ENCODE measurements at places on chromosomes 6 and 20.

- DNase-seq, result no peak
Observed at GRCh38 chr20:58228484-58229197, at the start of gene ANKRD60. TSS of gene ANKRD60 (minus strand) at chr20:58228653. CDS start at chr20:58228653, 0 bp downstream.

- no peak for DNase-seq
Observed at GRCh38 chr6:7697820-7698623, 27.9 kb upstream of the BMP6 start.

DNA sequence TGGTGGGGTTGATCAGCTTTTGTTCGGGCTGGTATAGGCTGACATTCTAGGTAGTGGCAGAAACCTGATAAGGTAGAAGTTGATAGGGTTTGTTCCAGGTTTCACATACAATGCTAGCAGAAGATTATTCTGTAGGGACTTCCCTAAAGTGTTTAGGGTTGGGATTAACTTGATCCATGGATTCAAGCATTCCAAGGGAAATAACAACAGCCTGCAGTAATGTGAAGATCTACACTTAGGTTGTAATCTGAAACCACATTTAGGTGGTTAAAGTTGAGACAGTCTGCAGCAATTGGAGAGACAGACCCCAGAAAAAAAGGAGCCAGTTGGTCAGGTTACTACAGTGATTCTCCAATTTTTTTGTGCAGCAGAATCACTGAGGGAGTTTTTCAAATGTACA, 56.1 kb downstream of the GJA1 start:
- DNase-seq, result no peak

GRCh38 chr6:16391451-16391912, 153.1 kb downstream of the GMPR start:
- DNase-seq, result no peak

DNA sequence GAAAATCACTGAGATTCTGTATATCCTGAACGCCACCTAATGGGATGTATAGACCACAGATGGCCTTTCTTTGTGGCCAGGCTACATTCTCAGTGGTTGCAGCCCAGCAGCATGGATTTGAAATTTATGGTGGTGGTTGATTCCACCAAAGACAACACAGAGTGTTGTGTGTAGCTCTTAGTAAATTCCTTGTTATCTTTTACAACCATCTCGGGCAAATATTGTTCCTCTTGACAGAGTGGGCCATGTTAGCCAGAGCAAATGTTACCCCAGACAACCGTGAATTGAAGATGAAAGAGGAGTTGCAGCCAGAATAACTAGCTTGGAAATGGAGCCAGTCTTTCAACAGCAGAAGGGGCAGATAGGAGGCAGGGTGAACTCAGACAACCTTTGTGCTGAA, 39.5 kb downstream of the SLC24A3 start:
- no peak for DNase-seq

DNA sequence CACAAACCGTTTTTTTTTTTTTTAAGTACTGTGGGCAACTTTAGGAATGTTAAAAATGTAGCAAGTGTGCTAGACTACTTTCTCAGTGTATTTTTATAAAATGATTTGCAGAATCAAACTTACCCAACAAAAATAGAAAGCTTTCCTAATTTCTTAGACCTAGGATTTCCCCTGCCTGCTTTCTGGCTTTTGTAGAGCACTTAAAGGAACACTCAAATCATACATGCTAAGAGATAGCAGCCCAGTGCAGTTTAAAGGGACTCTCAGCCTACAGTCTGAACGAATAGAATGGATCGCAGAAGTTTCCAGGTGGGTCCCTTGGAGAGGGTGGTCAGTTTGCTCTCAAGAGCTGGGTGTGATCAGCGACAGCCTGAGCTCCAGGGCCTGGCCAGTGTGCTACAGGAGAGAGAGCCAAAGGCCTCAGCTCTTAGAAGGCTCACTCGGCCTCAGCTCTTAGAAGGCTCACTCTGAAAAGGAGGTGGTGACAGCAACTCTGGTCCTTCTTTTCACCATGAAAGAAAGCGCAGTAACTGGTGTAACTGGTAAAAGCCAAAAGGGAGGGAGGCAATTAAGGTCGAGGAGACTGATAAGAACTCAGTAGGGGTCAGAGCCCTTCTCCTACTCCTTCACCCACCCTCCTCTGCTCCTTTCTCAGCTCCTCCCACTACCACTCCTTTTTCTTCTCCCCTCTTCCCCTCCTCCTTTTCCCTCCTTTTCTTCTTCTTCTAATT, 142.4 kb downstream of the ZFP64 start:
- no peak for DNase-seq

- DNase-seq, result peak; percentile 27
Observed at GRCh38 chr6:116217069-116217468, 36.8 kb downstream of the TSPYL4 start.

- DNase-seq, result no peak
Observed at GRCh38 chr6:6753301-6753700, 164.8 kb downstream of the LY86 start.

DNA sequence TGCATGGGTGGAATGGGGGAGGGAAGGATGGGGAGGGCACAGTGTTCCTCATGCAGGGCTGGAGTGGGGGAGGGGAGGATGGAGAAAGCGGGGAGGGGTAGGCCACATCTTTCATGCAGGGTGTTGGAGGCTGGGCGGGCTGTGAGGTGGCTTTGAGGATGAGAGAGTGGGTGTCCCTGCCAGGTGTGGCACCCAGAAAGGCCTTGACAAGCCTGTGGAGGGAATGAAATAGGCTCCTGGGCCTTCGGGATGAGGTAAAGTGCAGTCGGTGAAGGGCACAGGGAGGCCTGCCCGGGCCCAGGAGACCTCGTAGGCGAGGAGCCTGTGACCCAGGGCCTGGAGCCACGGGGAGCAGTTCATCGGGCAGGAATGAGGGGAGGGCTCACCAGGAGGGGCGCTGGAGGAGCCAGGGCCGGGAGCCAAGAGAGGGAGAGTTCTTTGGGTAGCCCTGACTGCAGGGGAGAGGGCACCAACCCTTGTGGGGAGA, 7.6 kb downstream of the CEBPB start:
- DNase-seq, result no peak

DNA sequence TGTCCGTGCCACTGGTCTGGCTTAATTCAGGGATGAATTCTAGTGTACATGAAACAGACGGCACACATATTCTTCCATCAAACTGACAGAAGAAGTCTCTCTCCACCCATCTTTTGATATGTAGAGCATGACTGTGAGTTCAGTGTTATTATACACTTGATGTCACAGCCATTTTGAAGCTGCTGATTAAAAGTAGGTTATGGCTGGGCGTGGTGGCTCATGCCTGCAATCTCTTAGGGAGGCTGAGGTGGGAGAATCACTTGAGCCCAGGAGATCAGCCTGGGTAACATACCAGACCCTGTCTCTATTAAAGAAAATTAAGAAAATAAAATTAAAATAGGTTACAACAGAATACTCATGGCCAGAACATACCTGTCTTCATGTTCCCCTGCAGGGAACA, 20.7 kb downstream of the C6orf15 start:
- DNase-seq, result no peak

- peak; percentile 93 for DNase-seq
Observed at GRCh38 chr20:37316116-37316774, 26.8 kb downstream of the MANBAL start.

GRCh38 chr6:16711546-16712254, 49.6 kb downstream of the ATXN1 start:
- no peak for DNase-seq

DNA sequence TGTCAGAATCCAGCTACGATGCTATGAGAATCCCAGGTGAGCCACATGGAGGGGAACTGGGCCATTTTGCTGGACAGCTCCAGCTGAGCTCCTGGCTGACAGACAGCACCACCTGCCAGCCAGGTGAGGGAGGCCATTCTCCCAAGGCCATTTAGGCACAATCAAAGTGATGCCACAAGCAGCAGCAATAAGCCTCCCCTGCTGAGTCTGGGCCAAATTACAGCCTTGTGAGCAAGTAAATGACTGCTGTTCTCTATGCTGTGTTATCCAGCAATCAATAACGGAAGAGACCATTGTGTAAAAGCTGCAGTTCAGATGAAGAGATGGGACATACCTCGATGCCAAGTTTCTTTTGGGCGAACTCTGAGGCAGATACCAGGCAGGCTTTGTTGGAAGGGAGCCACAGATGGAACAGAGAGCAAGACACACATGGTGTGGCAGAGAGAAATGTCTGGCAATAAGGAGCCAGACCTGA, 14.0 kb upstream of the SCGN start:
- DNase-seq, result no peak

DNA sequence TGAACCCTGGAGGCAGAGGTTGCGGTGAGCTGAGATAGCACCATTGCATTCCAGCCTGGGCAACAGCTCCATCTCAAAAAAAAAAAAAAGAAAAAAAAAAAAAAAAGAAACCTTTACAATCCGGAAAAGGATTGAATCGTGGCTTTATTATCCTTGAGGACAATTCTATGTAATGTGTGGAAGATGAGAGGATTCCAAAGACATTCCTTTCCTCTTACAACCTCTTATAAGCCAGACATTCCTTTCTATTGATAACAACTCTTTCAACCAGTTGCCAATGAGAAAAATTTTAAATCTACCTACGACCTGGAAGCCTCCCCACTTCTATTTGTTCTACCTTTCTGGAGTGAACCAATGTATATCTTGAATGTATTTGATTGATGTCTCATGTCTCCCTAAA, 91.2 kb upstream of the EEF1E1 start:
- no peak for DNase-seq

DNA sequence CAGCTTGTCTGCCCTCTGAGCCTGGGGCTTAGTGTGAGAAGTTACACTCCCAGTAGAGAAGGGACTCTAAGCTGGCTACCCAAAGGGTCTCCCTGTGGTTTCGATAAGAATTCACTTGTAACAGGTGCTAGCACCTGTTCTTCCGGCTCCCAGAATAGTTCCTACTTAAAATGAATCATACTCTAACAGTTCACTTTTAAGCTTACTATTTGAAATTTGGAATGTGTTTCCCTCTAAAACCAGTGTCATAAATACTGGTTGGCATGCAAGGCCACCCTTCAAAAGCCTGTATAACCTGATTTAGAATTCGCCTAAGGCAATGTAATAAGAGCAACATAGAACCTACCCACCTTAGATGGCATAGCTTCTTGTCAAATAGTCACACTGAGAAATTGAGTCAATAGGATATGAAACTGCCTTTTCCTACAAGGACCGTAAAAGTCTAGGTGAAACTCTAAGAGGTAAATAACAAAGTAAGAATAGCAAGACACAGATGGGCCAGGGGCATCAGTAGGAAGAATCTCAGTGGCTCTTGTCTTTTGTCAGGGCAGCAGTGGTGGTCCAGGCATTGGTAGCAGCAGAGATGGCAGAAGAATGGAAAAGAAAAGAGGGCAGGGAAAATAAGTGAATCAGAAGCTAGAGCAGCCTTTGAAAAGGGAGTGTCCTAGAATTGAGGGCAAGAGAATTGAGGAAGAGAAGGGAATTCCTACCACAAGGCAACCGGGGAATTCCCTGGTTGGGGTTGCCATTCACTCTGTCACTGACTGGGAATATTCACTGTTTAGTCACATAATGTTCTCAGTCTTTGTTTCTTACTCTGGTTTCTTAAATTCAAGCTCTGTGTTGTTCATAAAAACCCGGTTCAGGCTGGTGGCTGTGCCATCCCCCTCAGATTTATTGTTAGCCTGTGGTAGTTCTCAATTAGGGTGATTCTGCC, 91.5 kb downstream of the HIVEP2 start:
- no peak for DNase-seq

- no peak for DNase-seq
Observed at GRCh38 chr6:92433911-92434310, 985.4 kb downstream of the EPHA7 start.

GRCh38 chr20:8933381-8933807, 135.5 kb upstream of the PLCB4 start:
- no peak for DNase-seq

GRCh38 chr6:109506314-109506713, 23.3 kb upstream of the ZBTB24 start:
- DNase-seq, result no peak

- DNase-seq, result no peak
Observed at GRCh38 chr20:7264137-7264536, 496.7 kb downstream of the BMP2 start.

- no peak for DNase-seq
Observed at GRCh38 chr6:153465050-153465449, 334.0 kb upstream of the RGS17 start.

DNA sequence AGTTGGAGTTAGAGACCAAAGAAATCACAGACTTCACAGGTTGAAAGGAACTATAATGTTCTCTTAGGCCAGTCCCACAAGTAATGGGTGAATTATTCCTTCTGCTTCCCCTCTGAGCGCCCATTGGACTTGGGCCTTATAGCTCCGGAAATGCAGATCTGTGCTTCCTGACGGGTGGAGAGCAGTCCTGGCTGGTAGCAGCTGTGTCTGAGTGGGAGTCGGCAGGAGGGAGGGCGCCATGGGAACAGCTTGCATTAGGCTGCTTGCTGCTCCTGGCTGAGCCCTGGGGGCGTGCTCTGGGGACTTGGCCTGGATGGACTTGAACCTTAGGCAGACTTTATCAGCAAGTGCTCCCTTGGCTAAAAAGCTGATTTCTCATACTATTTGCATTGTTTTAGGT, 18.4 kb upstream of the NUP153 start:
- no peak for DNase-seq

DNA sequence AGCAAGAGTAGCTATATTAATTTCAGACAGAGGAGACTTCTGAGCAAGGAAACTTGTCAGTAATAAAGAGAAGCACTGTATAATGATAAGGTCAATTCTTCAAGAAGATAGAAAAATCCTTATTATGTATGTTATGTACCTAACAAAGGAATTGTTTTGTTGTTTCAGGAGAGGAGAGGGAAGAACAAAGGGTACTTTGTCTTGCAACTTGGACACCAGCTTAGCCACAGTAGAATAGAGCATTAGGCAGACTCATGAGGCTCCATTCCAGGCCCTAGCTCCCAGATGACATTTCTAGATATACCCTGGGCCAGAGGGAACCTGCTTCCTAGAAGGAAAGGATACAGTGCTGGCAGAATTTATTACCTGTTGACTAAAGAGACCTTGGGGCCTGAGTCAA, 6.5 kb upstream of the NUS1 start:
- no peak for DNase-seq

- DNase-seq, result no peak
Observed at GRCh38 chr6:137690721-137691120, 176.3 kb upstream of the TNFAIP3 start.

DNA sequence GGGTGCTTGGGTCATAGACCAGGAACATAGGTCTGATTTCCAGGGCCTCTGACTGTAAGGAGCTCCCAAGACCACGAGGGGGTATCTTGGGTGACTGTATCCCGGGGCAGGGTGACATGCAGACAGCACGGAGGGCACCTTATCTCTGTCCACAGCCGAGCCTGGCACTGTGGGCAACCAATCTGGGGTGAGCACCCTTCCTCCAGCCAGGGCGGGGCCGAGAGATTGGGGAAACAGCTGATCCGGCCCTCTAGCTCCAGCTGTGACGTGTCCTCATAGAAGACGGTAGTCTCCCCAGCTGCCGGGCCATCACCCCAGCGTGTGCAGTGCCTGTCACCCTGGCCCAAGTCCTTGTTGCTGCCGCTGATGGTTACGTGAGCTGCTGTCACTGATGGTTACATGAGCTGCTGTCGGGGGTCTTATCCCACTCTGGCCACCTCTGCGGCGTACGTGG, 139.6 kb upstream of the RNF24 start:
- DNase-seq, result no peak

- DNase-seq, result no peak
Observed at GRCh38 chr20:43007525-43007924, 182.2 kb downstream of the PTPRT start.

- DNase-seq, result no peak
Observed at GRCh38 chr6:125201961-125202729, 48.6 kb downstream of the TPD52L1 start.

Measured in Jurkat, Clone E6-1 (cell line).